ENCODE measurements at places on chromosomes 4 and X.
A peak's percentile ranks its signal among the peaks of the same experiment; 100 is the strongest.

GRCh38 chr4:26952891-26953290 is 92.2 kb downstream of the STIM2 start:
- DNase-seq = no peak

DNA sequence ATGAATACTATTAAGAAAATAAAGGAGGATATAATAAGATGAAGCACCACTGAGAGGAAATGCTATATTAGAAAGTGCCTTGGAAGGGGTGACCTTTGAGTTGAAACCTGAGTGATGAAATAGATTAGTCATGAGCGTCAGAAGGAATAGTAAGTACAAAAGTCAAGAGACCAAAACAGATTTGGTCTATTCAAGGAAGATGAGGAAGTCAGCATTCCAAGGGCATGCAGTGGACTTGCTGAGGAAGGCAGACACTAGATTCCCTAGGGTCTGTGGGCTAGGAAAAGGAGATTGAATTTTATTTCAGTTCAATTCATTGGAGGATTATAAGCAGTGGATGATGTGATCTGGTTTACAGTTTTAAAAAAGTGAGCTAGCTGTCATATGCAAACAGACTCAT is 73.0 kb upstream of the WDFY3 start:
- DNase-seq = peak; percentile 48

DNA sequence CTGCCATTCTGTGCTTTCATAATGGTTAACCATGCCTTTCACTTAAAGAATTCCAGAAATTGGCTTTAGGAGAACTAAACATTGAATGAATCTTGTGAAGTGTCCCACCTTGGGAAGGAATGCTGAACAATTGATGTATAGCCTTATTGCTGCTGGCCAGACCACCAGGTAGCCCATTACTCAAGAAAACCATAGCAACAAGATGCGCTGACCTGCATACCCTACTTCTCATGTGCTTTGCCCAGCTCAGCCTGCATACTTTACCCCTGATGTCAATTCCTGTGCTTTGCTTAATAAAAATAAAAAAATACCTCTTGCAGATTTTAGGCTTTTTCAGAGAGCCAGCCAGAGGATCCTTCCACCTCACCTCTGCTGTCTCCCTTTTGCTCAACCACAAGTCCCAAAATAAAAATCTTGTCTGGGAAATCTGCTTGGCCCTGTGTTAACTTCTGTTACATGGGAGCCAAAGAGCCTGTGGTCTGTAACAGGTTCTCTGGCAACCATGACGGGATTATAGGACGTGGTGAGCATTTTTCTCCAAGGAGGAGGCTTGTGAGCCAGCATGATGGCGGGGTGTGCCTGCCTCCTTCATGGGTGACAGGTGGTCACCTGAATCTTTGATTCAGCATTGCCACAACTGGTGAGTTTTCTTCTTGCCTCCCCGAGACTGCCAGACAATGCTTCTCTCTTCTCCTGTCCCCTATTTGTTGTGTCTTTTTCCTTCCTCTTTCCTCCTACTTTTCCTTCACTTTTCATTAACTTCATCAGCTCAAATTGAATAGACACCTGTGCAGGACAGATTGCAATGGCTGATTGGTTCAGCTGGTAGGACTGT is 106.8 kb downstream of the ARSJ start:
- DNase-seq = no peak

DNA sequence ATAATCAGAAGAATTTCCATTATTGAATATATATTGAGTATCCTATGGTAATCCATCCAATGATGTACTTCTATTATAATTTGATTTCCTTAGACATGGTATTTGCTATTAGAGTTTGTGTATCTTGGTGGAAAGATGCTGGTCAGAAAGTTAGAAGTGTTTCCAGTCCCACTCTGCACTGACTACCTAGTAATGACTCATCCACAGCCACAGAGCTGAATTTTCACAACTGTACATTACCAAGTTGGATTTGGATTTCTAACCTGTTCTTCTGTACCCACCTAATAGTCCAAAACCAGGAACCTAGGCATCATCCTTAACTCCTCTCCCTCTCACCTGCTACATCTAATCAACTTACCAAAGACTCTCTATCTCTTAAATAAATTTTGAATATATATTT is 145.4 kb downstream of the REELD1 start:
- no peak for DNase-seq

- DNase-seq = no peak
Measured at GRCh38 chrX:19326567-19326966, 17.2 kb upstream of the PDHA1 start.

GRCh38 chrX:136810493-136810892 is 29.8 kb upstream of the ARHGEF6 start:
- no peak for DNase-seq

DNA sequence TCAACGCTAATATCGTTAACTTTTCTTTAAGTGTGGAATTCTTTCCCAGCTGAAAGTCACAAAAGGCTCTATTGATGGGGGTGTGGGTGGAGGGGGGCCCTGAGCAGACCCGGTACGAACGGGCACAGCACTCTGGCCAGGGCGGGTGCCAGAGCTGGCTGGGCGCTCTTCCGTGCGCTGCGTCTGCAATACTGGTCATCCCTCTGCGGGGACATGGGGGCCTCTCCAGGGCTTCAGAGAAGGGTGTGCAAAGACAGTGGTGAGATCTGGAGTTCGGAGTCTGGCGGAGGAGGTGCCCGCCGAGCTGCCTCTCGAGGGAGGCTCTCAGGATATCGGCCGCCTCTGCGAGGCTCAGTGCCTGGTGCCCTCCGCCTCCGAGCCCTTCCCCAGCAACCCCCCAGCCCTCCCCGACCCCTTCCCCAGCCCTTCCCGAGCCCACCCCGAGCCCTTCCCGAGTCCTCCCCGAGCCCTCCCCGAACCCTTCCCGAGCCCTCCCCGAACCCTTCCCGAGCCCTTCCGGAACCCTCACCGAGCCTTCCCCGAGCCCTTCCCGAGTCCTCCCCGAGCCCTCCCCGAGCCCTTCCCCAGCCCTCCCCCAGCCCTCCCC is 34.3 kb downstream of the FGFRL1 start:
- DNase-seq = no peak

GRCh38 chrX:23312136-23312535 is 22.5 kb upstream of the PTCHD1 start:
- DNase-seq = no peak

DNA sequence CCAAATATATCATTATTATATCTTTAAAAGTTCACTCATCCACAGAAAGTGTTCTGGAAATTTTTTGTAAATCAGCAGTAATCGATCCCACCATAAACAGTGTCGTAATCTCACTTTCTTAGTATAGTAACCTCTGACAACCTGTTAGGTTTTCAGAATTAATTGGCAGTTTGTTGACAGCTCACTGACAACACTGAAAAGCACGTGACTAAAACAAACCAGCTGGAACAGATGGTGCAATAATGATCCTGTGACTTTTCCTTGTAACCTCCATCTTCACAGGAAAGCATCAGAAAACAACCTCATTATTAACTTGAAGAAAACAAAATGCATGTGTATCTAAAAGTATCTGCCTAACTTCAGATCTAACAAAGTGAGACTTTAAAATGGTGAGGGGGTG is 48.5 kb downstream of the FSTL5 start:
- DNase-seq = no peak

- peak; percentile 25 for DNase-seq
Measured at GRCh38 chr4:26321373-26322221, 783 bp downstream of the RBPJ start.

DNA sequence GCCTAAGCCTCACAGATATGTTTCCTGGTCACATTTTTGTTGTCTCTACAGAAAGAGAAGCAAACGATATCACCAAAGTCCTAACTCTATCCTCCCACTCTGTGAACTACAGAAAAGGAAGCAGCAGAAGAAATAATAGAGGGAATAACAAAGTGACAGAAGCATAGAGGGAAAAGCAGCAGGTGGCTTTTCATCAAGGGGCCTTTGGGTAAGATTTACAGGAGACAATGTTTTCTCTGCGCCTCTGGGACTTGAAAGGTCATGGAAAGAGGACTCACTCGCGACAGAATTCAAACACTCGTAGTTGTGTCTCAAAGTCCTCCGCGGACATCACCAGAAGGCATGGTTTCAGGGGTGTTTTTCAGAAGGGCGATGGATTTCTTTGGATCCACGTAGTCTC is 66.1 kb downstream of the SORBS2 start:
- DNase-seq = no peak

DNA sequence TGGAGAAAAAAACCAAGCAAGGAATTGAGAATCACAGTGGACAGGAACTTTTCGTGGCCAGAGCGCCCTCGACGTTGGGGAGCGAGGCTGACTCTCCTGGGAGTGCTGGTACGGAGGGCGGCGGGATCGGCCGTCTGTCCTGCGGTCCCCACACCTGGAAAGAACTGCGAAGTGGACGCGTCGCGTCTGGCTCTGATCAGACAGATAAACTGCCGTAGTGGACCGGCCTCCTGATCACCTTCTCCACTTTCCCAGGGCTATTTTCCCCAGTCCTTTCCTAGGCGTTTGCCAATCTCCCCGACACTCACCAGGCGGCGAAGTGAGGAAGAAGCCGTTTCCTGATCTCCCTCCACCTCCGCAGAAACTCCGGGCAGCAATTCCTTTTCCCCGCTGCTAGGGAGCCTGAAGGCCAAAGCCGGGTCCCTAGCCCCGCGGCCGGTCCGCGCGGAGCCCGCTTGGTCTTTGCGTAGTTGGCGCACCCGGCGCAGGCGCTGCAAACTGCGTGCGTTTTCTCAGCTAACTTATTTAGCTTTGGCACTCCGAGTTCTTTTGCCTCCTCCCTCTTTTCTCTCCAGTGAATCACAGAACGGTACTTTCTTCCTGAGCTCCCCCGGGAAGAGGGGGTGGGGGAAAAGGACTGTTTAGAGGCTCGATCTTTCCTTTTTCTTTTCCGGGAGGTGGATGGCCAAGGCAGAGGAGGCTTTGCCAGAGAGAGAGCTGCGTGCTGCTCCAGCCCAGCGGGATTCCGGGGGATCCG is at the start of gene ARSJ:
TSS of gene ARSJ (minus strand) at position 500 of the 757 bp plus-strand sequence. CDS start 813 bp downstream, outside the sequence.
- peak; percentile 81 for DNase-seq

DNA sequence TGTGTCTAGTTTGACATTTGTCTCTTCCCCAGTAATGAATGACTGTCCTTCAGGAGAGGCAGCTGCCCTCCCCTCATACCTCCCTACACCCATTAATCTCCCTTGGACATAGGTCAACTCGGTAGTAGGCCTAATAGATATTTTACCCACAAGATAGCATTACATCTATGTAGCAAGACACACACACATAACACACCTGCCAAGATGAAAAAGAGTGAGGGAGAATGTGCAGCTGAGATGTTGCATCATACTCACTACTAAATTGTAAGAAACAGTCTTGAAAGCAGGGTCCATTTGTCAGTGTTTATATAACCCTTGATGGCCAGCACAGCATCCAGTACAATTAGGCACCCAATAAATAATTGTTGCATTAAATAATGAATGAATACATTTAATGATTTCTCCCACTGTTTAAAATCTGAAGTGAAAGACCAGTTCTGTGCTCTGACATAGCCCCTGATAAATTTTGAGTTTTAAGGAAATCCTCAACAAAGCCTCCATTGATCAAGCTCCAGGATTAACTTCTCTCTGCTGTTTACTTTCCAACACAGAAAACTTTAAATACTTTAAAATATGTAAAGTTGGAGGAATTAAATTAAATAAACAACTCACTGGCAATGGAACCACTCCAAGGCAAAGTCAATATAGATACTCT is 440.8 kb upstream of the RASGEF1B start:
- DNase-seq = no peak

- no peak for DNase-seq
Measured at GRCh38 chr4:83115656-83116285, 1.2 kb upstream of the PLAC8 start.

DNA sequence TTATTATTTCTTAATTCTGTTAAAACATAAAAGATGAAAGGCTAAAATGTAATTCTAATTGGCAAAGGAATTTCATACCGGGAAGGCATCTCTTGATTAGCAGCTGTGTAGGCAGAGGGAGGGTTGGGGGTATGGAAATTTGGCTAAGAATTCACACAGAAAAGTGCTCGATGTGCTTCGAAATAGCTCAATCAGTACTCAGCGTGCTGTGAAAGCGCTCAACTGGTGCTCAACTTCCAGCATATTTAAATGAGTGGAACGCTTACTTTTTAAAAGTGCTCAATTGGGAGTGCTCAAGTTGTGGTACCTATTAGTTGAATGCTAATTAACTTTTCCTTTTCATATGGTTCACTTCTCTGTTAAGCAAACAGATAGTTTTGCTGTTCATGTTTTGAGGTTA is 695.9 kb upstream of the ATOH1 start:
- DNase-seq = no peak

DNA sequence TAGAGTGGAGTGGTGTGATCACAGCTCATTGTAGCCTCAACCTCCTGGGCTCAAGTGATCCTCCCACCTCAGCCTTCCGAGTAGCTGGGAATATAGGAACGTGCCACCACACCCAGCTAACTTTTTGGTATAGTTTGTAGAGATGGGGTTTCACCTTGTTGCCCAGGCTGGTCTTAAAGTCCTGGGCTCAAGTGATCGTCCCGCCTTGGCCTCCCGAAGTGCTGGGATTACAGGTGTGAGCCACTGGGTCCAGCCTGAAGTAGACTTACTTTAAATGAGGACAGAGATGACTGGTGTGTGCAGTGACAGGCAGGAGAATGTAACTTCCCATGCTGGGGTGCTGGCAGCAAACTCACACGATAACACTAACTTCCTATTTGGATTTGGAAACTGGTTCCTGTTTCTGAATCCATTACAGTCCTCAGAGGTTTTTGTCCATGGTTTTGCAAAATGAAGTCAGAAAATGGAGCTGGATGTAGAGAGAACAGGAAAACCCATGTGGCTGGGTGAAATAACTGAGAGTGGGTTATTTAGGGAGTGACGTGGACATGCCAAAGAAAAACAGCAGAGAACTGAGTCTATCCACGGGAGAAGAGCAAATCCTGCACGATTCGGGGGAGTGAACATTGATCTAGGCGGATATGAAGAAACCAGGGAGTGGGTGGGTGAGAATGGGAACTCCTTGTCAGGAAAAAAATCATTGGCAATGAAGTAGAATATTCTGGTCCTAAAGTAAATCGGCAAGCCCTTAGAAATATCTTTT is 95.6 kb downstream of the GATB start:
- DNase-seq = no peak

GRCh38 chr4:152220201-152220666 is 315.7 kb downstream of the FBXW7 start:
- DNase-seq = no peak

GRCh38 chr4:52956691-52957090 is 94.6 kb downstream of the RASL11B start:
- DNase-seq = no peak

DNA sequence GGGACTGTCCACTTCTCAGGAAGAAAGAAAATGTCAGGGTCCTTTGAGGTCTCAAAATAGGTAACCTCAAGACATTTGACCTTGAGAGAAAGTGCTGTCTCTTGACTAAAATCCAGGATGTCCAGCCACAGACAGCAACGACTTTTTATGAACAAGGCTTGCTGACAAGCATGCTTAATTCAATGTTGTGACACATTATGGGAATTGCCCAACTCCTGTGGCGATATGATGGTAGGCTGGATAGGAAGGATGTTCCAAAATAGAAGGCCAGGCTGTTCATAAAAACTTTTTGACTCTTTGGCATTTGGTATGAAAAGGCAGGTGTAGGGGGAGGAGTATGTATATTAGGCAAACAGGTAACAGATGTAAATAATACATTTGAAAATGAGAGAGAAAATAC is 50.8 kb upstream of the EDNRA start:
- DNase-seq = no peak

Measured in HT-29 (cell line).